ENCODE measurements at places on chromosomes 6 and 20.

DNA sequence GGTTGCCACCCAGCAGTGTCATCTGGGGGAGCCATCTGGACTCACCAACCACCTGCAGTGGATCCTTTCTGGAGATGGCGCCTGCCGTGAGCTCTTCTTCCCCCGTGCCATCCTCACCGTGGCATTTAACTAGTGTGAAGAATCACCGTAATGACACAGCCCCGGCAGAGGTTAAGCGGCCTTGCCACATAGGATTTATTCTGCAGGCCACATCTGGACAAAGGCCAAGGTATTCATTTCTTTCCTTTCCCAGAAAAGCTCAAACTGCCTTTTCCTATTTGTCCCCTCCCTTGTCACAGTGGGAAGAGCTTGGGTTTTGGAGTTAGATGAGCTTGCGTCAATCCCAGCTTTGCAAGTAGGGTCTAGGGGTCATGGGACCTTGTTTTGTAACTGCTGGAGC is 88.4 kb downstream of the PXDC1 start:
- no peak for DNase-seq

- no peak for DNase-seq
Measured at GRCh38 chr6:135002974-135003703, 51.5 kb downstream of the HBS1L start.

GRCh38 chr6:104711371-104711770 is 148.3 kb downstream of the HACE1 start:
- DNase-seq, result peak; percentile 59

GRCh38 chr20:17646209-17646960 is 35.7 kb downstream of the RRBP1 start:
- DNase-seq, result no peak

DNA sequence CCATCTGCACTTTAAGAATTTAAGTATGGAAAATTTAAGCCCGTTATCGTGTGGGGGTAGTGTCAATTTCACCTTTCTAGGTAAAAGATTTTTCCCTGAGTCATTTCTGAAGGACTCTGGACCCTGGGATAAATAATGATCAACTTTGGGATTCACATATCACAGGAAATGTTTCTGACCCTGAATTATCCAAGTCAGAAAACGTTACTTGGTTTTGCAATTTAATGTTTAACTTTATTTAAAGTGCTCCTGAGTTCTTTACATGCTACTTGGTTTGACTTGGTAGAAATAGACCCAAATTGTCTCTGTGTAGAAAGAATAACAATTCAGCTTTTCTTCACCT is 1.5 kb upstream of the SLC17A3 start:
- DNase-seq, result no peak

DNA sequence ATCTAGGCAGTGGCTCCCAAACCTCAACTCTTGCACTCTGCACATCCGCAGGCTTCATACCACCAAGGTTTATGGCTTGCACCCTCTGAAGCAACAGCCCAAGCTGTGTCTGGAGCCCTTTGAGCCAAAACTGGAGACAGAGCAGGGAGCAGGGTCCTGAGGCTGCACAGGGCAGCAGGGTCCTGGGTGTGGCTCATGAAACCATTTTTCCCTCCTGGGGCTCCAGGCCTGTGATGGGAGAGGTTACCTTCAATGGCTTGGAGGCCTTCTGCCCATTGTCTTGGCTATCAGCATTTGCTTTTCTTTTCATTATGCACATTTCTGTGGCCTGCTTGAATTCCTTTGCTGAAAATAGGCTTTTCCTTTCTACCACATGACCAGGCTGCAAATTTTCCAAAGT is 6.3 kb upstream of the FAM184A start:
- no peak for DNase-seq

GRCh38 chr6:166692723-166693302 is 65.8 kb upstream of the RPS6KA2 start:
- DNase-seq, result no peak

- no peak for DNase-seq
Measured at GRCh38 chr6:165689699-165690098, 26.7 kb upstream of the PDE10A start.

DNA sequence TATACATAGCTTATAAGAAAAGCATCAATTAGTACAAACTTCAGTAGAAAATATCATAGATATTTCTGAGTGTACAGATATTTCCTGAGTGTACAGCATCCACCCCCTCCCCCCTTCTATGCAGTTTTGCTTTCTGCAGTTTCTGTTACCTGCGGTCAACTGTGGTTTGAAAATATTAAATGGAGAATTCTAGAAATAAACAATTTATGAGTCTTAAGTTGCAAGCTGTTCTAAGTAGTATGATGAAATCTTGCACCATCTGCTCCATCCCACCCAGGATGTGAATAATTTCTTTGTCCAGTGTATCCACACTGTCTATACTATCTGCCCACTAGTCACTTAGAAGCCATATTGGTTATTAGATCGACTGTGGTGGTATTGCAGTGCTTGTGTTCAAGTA is 15.8 kb upstream of the GPR63 start:
- no peak for DNase-seq

GRCh38 chr6:138654715-138655634 is 118.6 kb upstream of the CCDC28A start:
- DNase-seq, result no peak

DNA sequence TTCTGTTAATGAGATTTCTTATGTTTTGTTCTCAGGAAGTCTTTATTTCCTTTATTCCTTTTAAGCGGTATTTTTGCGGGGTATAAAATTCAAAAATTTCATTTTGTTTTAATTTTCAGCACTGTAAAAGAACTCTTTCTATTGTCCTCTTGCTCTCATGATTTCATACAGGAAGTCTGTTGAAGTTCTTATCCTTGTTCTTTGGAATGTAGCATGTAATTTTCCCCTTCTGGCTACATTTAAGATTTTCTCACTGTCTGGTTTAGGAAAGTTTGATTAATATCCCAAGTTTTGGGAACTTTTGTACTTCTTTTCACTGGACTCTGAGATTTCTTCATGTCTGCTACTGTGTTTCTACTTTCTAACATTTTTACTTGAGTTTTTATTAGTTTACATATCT is 581.4 kb upstream of the GJE1 start:
- no peak for DNase-seq

DNA sequence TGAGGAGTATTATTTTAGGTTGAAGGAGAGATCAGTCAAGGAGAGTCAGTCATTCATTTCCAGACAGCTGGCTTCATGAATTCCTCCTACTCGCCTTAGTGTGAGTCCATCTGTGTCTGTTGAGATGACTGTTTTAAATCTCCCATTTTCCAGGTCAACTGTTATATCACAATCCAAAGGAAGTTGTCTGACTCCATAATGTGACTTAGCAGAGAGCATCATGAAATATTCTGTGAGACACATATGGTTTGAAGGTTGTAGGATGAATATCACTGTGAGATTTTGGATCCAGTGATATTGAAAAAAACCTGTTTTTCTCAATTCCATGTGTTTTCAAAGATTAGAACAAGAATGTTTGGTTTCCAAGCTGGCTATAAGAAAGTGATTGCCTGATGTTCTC is 530.2 kb upstream of the MAN1A1 start:
- DNase-seq, result no peak

DNA sequence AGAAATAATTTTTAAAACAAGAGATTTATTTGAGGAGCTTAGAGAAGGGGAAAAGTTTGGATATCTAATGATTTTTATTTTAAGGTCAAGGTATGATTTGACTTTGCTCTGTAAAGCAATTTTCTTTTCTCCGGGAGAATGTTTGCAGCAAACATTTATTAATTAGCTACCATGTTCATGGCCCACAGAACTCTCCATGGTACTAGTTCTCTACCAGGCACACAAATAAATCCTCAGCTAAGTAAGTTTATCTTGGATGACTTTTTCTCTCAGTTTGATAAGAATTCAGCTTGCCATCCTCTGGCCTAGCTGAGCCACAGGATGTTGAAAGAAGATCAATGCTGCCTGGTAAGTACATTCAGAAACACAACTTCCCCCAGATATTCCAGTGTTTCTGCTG is 94.3 kb downstream of the PHACTR3 start:
- DNase-seq, result no peak

DNA sequence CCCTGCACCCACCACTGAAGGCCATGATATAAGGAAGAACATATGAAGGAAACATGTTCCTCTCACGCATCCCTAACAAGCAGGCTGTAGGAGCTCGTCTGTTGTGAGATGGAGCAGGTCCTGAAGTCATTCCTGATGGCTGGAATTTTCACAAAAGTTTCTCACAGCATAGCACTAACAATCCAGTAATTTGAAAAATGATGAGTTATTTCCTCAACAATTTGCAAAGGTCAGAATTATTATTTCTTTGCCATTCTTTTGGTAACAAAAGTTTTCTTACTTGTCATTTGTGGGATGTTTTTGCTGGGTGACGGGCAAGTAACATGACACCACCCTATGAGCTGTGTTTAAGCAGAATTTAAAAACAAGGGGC is 27.6 kb upstream of the FRMD1 start:
- no peak for DNase-seq
